ENCODE measurements at places on chromosomes 7 and 10.

DNA sequence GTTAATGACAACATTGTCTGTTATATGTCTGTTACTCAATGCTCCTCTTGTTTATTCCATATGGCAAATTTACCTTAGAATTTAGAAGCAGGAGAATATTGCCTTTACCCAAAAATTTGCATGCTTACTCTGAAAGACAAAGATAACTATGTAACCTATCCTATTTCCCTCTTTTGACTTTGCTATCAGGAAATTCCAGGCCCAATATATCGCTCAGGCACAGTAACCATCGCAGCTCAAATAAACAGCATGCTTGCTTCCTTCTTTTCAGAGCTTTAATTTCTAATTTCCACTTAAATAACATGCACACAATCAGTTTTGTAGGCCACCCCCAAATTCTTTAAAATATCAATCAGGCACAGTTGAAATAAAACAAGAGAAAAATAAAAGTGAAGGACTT lies 57.8 kb downstream of the EBLN1 start:
- DNase-seq, result no peak

DNA sequence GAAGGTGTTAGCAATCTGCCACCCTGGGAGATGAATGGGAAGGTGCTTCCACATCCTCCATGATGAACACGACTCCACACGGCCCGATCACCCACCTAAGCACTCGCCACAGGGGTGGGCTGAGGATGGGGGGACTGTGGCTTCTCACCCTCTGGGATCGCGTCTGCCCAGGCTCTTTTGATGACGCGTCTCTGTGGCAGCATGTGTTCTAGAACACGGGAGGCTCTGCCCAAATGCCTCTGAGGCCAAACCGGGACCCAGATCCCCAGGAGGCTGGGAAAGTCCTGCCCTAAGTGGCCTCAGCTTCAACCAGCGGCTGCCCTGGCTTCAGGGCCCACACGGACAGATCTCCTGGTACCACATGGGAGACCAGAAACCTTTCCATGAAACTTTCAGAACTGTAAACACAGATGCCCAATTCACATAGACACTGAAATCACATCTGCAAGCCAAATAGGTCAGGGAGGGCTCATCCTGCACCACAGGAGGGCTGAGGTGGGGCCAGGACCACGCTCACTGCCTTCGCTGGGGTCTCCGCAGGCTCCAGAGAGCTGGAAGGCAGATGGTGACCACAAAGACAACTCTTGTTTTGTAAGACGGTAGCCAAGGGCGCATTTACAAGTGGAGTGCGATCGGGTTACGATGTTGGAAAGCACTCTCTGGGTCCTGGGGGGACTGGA lies 200.6 kb downstream of the PTPRN2 start:
- peak; percentile 57 for DNase-seq

DNA sequence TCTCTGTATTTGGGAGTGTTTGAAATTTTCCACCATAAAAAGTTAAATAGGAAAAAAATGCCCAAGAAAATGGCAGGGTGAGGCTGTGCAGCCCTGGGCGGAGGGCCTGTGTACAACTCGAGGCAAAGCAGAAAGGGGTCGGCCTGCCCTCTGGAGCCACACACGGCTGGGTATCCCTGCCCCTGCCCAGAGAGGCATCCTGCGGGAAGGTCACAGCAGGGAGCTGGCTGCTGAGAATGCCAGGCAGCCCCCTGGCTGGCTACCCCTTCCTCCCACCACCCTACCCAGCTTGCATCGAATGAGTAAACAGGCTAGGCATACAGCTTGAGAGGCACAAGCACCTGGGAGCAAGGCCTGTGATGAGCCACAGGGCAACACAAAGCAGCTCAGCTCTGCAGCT lies 46.1 kb downstream of the CAMK2B start:
- no peak for DNase-seq

GRCh38 chr7:82598958-82599357 lies 155.4 kb upstream of the CACNA2D1 start:
- no peak for DNase-seq

- no peak for DNase-seq
Observed at GRCh38 chr10:124325633-124325914, 93.1 kb downstream of the OAT start.

- no peak for DNase-seq
Observed at GRCh38 chr10:110865186-110865808, 6.4 kb upstream of the PDCD4 start.

DNA sequence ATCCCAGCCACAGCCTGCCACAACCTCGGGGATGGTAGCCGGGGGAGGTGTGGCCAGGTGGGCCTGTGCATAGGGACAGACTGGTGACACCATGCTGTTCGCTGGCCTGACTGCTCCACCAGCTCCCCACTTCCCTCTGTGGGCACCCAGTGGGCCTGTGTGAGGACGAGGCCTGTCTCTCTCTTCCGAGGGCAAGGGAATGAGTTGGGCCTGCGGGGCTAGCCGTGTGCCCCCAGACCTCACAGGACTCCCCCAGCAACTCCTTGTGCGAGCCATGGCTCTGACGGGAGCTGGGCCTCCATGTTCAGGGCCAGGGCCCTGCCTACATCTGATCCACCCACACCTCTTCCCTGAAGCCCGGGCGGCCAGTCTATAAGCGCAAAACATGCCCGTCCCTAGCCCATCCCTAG lies 40.5 kb downstream of the PWWP2B start:
- DNase-seq, result no peak

- DNase-seq, result no peak
Observed at GRCh38 chr7:143285806-143286521, 1.2 kb downstream of the TMEM139 start.

DNA sequence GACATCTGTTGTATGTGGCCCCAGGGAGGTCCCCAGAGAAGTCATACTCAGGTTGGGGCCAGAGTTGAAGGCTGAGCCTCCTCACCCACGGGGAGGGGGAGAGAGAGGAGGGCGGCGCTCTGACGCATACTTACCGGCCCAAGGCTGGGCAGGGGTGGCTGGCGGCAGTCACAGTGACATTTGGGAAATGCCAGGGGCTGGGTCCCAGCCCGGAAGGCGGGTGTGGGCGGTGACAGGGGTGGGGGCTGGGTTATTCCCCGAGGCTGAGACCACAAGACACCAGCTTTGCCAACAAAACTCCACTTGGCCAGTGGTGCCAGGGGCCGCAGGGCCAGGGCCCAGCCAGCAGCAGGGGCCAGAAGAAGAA lies 41.1 kb downstream of the RASGEF1A start:
- no peak for DNase-seq

DNA sequence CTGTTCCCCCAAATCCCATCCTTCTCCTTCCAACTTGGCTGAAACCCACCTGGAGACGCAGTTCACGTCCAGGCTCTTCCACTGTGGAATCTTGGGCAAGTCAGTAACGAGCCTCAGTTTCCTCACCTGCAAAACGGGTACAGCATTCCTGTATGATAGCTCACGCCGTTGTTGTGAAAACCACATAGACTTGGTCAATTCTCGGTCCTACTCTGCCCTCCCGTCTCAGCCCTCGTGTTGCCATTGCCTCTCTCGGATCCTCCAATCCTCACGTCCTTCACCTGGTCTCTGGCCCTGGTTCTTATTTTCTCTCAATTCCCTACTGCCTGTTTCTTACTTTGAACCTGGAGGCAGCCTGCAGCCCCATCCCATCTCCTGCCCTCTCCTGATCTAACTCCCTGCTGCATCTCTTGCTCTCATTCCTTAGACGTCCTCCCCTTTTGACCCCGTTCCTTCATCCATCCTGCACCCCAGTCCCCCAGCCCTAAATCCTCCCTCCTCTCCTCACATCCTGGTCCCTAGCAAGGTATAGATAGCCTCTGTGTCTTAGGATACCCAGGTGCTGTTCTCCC lies 2.0 kb upstream of the MUC12 start:
- DNase-seq, result no peak

- DNase-seq, result no peak
Observed at GRCh38 chr10:102744374-102745051, 765 bp downstream of the WBP1L start.

DNA sequence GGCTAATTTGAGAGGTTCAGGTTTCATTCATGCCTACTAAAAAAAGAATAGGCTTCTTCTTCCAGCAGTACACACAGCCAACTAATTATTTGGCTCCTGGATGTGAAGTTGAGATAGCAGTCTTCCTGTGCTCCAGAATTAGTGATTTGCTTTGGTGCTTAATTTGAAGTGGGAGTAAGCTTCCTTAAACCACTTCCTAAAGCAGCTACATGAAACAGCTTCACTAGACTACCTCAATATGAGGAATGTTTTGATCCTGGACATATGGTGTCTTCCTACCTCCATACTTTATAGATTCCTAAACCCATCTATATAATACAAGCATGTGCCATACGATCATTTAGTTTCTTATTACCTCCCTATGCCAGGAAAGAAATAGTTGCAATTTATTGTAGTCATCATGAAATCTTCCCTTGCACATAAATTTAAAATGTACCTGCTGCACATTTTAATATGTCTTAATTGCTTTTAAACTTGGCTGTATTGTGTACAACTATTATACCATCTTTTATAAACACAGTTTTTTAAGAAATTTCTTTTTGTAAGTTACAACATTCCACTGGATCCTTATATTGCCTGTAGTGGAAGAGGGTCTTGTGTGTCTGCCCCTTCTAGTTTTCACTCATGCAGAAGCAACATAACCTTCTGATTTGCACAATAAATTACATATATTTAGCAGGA lies 8.6 kb downstream of the VIM start:
- no peak for DNase-seq

DNA sequence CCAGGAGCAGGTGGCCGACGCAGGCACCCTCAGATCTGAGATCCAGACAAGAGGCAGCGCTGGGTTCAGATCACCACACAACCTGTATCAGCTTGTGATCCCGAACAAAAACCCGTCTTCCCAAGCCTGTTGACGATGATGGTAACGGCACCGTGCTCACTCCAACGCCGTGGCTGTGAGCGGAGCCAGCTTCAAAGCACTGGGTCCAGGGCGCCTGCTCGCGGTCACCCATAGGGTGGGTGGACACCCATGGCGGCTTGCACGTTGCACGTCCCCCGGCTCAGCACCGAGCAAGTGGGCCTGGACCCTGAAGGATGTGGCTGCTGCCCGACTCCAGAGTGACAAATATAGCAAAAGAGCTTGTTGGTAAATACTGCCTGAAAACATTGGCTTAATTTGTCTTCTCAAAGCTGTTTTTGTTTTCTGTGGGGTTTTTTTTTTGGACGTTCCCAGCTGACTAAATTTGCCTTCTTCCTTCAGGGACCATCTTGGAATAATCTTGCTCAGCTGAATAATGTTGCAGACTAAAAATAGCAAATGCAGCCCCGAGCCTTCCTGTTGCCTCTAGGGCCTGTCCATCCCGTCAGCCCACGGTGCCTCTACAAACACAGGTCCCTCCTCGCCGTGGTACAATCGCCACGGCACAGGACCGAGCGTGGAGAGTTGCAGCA lies 41.0 kb downstream of the FOXK1 start:
- no peak for DNase-seq

GRCh38 chr10:130558746-130559546 lies 422.8 kb downstream of the GLRX3 start:
- DNase-seq, result no peak

DNA sequence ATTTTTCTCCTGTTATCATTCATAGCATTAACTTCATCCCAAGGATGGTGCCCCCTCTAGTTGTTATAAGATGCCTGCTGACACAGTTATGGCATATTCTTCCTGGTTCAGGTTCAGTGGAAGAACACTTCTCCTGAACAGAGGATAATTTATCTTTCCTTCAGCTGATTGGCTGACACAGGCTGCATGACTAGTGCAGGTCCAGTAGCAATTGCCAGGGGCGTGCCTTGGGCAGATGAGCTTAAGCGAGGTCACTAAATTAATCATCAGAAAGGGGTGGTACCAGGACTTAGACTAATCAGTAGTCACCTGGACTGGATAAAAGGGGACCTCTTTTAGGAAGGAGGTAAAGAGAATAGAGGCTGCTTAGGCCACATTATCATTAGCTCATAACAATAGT lies 42.3 kb downstream of the BZW2 start:
- DNase-seq, result no peak

DNA sequence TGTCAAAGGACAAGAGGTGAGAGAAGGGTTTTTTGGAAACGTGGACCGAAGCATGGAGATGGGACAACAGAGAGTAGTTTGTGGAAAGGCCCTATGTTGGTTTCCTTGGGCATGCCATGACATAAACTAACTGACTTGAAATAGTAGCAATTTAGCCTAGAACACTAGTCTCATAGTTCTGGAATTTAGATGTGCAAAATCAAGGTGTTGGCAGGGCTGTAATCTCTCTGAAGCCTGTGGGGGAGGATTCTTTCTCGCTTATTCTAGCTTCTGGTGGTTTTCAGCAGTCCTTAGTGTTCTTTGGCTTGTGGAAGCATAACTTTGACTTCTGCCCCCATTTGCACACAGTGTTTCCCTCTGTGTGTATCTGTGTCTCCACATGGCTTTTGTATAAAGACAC lies 283.4 kb downstream of the GFRA1 start:
- DNase-seq, result no peak

DNA sequence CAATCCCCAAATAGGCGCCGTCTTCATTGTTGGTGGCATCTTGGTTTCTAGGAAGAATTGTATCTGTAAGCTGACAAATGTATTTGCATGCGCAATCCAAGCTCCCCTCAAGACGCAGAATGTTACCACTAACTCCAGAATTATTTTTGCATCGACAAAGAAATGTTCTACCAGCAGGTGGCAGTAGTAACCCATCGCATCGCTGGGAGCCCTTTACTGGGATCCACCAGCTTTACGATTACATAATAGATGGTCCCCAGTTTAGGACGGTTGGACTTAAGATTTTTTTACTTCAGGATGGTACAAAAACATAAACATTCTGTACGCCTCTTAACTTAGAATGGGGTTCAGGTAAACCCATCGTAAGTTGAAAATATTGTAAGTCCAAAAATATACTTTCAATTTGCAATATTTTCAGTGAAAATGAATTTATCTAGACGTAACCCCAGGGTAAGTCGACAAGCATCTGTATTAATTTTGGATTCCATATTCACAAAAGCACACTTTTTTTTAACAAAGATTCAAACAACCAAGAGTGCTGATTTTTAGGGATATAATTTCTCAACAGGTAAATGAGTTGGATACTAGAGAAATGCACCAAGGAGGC lies 114.0 kb upstream of the COBL start:
- DNase-seq, result peak; percentile 67

DNA sequence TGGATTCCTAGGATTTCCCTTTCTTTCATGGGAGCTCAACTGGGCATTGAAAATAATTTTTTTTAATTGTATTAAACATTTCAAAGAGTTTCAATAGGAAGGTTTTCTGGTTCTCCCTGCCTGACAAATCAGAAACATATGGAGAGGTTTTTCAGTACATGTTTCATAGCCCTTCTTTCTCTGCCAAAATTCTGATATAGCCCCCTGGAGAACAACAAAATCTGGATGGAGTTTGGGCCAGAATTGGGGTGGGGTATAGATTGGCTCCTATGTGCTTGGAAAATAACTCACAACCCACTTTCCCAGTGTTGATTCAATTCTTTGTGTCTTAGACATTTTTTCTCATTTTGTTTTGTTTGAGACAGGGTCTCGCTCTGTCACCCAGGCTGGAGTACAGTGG lies 24.6 kb upstream of the EIF4H start:
- no peak for DNase-seq

Measured in NCI-H1092 (cell line).